ENCODE measurements at places on chromosomes 2 and 18. TPM values are rescaled to one million over a fixed set of nuclear protein-coding genes. Genes with fewer than 3 reads are reported as not detected.

GRCh38 chr2:72919414-72920317 is 2.3 kb downstream of the EMX1 start:
- DNase-seq, result peak; percentile 68

- no peak for DNase-seq
Observed at GRCh38 chr2:179467111-179467510, 202.5 kb upstream of the SESTD1 start.

- peak; percentile 56 for DNase-seq
Observed at GRCh38 chr2:3587021-3587420, 7.9 kb upstream of the COLEC11 start.

DNA sequence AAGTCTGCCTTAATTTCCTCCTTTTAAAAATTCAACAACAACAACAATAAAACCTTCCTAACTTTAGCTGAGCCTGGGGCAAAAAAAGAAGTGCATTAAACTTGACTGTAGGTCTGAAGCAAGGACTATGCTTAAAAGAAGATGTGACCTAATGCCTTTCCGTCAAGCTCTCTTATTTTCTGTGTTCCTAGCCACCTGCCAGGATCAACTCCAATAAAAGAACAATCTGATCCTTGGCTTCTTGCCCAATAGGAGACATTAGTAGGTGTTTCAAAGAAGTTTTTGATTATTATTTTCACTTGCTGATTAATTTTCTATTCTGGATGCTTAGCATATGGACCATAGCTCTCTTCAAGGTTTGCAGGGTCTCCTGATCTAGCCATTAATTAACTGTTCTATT is 237.5 kb downstream of the STK39 start:
- DNase-seq, result no peak

DNA sequence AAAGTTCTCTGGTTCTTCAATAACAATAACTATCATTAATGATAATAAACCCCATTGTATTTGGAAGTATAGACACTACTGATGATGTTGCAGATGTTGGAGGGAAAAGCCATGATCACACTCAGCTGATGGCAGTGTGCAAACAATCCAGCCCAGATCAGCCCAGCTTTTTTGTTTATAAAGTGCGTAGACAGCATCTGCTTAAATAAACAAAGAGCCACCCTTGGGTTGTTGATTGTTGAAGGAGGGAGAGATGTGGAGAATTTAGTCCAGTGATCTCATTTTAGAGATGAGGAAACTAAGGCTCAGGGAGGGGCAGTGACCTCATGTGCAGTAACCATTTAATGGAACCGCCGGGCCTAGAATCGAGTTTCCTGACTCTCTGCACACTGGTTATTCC is 56.0 kb upstream of the MEX3C start:
- no peak for DNase-seq

- DNase-seq, result no peak
Observed at GRCh38 chr2:234308073-234308812, 188.6 kb downstream of the ARL4C start.

DNA sequence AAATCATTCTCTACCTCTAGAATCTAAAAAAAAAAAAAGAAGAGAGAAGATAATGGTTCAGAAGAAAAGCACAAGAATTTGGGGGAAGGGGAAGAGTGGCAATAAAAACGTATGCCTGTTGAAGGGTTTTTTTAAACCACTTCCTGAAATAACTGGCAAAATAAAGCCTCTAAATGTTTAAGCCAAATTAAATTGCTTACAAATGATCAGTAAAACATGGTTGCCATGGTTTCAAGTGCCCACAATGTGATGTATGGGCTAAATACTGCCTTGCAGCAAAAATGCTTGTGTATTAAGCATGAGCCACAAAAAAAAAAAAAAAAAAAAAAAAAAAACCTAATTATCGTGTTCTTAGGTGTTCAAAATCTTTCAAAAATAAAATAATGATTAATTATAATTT is 60.8 kb downstream of the RBM43 start:
- no peak for DNase-seq

DNA sequence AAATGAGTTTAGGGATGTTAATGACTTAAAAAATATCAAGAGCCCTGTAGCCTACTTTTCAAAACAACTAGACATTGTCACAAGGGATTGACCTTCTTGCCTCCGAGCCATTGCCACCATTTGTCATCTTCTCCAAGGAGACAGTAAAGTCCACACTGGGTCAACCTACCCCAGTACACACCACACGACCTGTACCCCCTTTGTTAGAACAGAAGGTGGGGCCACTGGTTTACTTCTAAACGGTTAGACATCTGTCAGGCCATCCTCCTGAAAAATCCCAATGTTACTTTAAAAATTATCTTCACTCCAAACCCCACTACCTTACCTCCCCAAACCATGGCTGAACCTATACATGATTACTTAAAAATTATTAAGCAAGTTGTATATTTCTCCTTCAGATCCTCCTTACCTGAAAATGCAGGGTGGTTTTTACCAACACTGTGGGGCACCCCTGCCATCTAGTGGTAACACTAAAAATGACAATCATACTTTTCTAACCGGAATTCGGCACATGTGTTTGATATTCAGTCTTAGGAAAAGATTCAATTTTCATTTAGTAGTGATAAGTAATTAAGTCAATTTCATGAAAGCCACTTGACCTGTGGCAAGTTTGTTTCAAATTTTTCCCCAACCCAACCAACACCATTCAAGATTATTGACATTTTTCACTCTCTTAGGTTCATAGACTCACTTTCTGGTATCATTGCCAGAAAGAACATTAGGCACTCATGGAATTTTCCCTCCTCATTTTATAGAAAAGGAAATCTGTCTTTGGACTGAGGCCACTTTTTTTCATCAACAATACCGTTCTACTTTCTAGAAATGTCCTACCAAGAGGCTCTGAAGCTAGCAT is 265.3 kb upstream of the PKDCC start:
- no peak for DNase-seq

DNA sequence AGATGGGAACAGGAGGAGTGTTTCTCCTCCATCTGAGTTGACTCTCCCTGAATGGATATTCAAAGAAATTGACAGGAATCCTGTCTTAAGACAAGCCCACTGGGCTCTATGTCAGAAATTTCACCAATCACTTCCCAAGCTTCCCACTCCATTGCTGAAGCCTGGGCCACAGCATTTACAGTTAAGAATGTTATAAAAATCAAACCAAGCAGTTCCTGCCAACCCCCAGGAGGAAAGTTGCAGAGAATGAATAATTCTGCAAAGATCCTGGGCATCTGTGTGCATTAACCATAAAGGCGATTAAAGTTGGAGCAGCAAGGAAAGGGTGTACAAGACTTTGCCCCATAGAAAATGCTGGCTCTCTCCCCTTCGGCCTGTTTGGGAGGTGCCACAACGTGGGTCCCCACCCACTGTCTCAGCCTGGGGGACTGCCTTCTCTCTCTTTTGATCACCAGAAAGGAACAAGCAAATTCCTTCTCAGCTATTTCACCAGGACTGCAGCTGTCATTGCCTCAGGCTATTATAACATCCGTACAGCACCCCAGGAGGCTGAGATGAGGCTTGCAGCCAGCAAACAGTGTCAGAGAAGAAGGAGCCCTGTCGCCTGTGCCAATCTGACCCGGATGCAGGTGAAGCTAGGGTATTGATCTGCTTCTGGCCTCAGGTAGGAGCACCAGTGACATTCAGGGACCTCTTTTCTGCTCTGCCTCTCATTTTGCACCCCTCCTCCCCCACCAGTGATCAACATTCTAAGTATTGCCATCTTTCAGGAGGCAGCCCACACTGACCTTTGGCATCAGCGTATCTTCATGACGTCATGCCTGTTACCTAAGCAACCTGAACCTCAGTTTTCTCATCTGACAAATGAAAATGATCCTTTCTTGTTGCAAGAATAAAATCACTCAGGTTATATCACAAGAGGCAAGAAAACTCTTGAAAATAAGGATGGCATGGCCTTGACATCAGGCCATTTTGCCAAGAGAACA is 219.0 kb downstream of the SH3BP4 start:
- no peak for DNase-seq

- no peak for DNase-seq
Observed at GRCh38 chr2:192513575-192513974, 318.8 kb upstream of the TMEFF2 start.

DNA sequence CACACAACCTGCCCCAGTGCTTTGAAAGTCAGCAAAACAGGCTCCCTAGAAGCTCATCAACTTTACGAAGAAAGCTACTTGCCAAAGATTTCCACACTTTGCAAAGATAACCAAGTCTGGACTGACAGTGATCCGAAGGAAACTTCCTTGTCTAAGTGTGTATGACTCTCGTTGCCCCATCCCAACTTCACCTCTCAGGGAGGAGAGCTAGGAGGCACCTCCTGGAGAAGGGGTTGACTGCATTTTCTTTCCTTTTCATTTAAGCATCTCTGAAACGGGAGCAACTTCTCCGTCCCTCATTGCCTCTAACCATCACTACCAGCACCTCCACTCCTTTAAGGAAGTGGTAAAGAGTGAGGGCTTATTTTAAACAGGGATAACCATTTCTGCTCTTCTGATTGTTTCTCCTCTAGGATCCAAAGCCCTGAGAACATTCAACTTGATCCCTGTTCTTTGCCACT is 7.0 kb downstream of the ZEB2 start:
- no peak for DNase-seq

GRCh38 chr2:138084206-138084605 is 119.9 kb downstream of the HNMT start:
- DNase-seq, result no peak

GRCh38 chr2:134154246-134154645 is 99.6 kb upstream of the MGAT5 start:
- DNase-seq, result peak; percentile 33

- DNase-seq, result no peak
Observed at GRCh38 chr18:22344445-22344844, 73.3 kb downstream of the CTAGE1 start.

GRCh38 chr2:121810959-121811853 is 55.8 kb downstream of the TSN start:
- peak; percentile 19 for DNase-seq

DNA sequence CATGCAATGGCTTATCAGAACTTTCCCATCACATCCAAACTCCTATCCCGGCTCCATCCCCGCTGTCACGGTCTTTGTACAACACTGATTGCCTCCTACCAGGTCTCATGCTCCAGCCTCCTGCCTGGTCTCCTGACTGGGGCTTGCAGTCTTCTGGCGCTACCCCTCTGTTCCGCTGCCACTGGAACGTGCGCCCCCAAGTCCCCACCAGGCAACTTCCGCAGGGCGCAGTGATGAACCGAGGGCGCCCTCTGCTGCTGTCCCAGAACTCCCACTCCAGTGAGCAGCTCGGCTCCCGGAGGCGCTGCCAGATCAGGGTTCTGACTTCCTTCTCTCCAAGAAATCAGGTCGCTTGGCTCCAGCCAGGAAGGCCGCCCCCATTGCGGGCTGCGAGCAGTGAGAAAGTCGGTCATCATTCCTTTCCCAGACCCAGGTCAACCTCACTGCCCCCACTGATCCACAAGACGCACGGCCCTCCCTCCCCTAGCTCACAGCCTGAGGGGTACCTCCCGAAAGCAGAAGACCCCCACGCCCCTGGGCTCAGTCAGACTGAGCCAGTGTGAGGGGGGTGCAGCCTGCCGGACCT is 43.9 kb upstream of the RAB11FIP5 start:
- DNase-seq, result no peak

GRCh38 chr2:169422120-169422519 is 57.2 kb upstream of the BBS5 start:
- DNase-seq, result no peak

DNA sequence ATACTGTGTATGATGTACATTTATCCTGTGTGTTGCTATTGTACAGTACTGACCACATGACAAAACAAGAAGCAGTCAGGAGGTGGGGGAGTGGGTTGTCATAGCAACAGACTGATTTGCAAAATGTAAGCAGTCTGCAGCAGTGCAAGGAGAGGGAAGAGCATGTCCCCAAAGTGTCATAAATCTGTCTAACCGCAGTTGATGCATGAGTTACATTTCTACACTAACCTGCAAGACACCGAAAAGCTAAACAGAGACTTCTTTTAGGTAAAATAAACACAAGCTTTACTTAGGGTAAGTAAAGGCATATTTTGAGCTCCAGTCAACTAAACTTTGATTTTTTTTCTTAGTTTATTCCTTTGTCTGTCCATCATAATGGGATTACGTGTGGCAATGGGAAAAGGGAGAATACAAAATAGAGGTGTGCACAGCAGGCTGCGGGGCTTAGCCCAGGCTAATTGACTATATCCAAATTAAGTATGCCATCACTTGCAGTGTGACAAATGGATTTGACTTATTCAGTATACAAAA is 134.5 kb downstream of the MEIS1 start:
- DNase-seq, result no peak

- DNase-seq, result no peak
Observed at GRCh38 chr2:160375802-160376469, 117.7 kb downstream of the RBMS1 start.

DNA sequence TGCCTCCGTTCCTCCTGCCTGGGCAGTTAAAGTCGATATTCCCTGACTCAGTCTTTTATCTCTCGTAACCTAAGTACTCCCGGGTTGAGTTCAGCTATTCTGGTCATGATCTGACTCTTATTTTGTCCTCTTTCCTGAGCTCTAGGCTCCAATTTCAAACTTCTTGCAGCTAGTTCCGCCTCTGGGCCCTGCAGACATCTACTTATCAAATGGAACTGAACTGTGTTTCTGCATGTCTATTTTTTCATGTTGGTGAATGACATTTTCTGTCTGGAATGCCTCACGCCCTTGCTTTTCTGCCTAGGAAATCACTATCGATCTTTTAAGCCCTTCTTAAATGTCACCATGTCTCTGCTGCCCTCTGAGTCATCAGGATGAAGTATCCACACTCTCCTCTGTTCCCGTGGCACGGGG is 101.5 kb downstream of the VAPA start:
- no peak for DNase-seq

- no peak for DNase-seq
Observed at GRCh38 chr2:99554238-99554637, 64.4 kb upstream of the REV1 start.

Gene SCN3A
- total RNA-seq, result 0.17 TPM

Gene ACMSD
- not detected for total RNA-seq

Gene YES1
- 133 TPM for total RNA-seq

Gene ATIC
- 29.7 TPM for total RNA-seq

Gene PSTPIP2
- 9.3 TPM for total RNA-seq

Gene CRYGD
- total RNA-seq, result not detected

Gene CCDC74A
- total RNA-seq, result 5.9 TPM

Gene SLC4A5
- total RNA-seq, result 3.0 TPM

Gene APOB
- total RNA-seq, result 2.2 TPM

Gene ALK
- not detected for total RNA-seq

Gene IKZF2
- 42.8 TPM for total RNA-seq

Data from lower leg skin (tissue), 4 donors.